Immature natural killer cell (primary cell): ENCODE measurements at places on chromosomes 5 and 9. TPM values are rescaled to one million over a fixed set of nuclear protein-coding genes. Genes with fewer than 3 reads are reported as not detected.
A peak's percentile ranks its signal among the peaks of the same experiment; 100 is the strongest.

DNA sequence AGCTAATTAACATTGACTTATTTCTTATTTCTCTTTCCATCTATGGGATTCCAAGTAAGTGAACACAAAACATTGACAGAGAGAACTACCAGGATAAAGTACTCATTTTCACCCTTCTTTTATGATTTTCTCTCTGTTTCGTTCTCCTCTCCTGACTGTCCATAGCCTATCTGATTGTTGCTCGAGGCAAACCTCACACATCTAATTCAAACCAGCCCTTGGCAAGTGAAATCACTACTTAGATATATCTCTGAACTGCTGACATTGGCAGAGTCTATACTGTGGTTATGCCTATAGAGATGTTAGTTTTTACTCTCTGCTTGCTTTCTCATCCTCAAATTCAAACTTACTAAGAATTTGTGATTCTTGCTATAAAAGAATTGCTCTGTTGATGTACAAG is 248.8 kb downstream of the ISL1 start:
- no peak for DNase-seq

DNA sequence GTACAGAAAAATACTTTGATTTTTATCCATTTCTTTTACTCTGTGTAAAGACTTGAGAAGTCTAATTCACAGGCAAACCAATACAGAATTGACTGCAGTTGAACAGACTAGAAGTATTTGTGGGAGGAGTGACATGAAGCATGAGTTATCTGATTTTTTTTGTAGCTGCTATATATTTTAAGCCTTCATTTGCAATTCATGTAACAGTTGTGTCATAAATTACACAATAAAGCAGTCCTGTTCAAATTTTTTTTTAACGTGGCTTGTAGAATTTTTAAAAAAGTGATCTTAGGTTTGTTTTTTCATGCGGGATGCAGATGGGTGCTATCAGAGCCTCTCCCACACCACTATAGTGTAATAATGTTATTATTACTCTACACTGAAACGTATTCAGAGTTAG is 2.9 kb upstream of the MAML1 start:
- no peak for DNase-seq

- no peak for DNase-seq
Observed at GRCh38 chr9:138023394-138024124, 146.0 kb downstream of the CACNA1B start.

Gene OGN
- polyA plus RNA-seq = not detected

- no peak for DNase-seq
Observed at GRCh38 chr9:73715591-73715990, 563.9 kb downstream of the ANXA1 start.

Gene PELO
- 10.5 TPM for polyA plus RNA-seq

Gene SIT1
- polyA plus RNA-seq = 0.49 TPM

Gene ACTBL2
- polyA plus RNA-seq = not detected

- no peak for DNase-seq
Observed at GRCh38 chr5:180646963-180647305, 2.5 kb downstream of the FLT4 start.

Gene ODF2
- polyA plus RNA-seq = 5.6 TPM

- no peak for DNase-seq
Observed at GRCh38 chr5:172905346-172906140, 53.7 kb upstream of the RPL26L1 start.

GRCh38 chr5:124121198-124121597 is 609.2 kb downstream of the CSNK1G3 start:
- no peak for DNase-seq

Gene LMX1B
- not detected for polyA plus RNA-seq

DNA sequence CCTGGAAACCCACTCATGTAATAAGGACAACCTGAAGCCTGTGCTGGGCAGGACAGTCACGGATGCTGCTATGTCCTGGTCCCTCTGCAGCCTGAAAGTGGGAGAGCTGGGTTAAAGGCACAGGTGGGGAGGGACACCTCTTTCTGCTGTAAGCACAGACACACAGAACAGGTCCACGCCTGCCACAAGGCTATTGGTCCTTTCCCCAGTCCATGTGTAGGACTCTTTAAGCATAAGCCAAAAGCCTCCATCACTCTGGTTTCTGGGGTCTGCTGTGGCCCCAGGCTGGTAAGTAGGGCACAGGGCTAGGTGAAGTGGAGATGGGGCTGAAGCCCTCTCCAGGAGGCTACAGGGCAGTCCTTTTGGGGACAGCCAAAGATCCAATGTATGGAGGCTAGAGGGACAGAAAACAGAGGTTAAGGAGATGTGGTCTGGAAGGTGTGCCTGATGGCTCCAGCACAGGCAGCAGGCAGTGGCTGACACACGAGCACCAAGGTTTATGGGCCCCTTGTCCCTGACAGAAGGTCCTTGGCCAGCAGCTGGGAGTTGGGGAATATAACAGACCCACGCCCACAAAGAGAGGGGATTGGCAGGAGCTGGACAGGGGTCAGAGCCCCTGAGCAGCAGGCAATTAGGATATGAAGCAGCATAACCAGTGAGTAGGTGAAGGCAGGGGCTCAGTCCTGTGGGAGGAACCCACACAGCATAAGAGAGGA is 203.6 kb upstream of the MVB12B start:
- DNase-seq = no peak

DNA sequence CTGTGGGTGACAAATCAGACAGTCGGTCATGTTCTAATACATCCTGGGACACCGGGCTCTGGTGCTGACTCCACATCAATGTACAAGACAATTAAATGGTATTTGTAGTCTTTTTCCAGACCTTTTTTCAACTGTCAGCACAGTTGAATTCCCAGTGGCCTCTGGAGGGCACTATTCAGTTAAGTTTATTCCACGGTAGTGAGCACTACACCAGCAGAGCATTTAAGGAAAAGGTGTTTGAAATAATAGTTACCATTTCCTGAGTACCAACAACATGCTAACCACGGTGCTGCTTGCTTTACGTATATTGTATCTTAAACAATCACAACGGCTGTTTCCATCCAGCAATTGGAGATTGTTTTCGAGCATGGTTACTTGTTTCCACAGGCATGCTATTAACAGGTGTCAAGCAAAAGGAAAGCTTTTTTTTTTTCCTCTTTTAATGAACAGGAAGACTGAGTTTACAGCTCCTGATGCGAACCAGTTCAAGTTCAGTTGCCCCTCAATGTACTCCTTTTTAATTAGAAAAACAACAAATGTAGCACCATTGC is 186.7 kb downstream of the PDZD2 start:
- peak; percentile 16 for DNase-seq
